ENCODE measurements at places on chromosomes 6 and 20. TPM values are rescaled to one million over a fixed set of nuclear protein-coding genes. Genes with fewer than 3 reads are reported as not detected.

DNA sequence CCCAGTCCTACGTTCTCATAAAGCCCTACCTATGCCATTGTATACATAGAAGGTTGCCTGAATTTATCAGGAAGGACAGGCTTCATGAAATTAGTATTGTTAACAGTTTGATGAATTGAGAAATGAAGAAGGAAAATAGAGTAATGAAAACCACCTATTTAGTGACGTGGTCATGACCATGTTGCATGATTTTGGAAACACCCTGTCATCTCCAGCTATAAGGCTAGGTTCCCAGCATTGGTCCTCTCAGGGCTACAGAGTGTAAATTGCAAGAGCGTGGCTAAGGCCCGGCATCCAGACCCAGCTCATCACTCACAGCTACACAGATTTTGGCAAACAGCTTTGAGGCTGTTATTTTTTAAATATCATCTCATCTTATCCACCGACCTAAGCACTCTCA lies 203.6 kb downstream of the MEI4 start:
- DNase-seq = no peak

GRCh38 chr6:136822046-136822375 lies 381 bp upstream of the PEX7 start:
- peak; percentile 32 for DNase-seq

- peak; percentile 13 for DNase-seq
Measured at GRCh38 chr6:161152907-161153662, 120.8 kb downstream of the AGPAT4 start.

TNNC2 gene
- not detected for total RNA-seq

TTBK1 gene
- total RNA-seq = 0.02 TPM

Data from activated naive CD4-positive, alpha-beta T cell treated with anti-CD3 and anti-CD28 coated beads for 36 hours (primary cell).